ENCODE measurements at places on chromosomes 16 and 17.

DNA sequence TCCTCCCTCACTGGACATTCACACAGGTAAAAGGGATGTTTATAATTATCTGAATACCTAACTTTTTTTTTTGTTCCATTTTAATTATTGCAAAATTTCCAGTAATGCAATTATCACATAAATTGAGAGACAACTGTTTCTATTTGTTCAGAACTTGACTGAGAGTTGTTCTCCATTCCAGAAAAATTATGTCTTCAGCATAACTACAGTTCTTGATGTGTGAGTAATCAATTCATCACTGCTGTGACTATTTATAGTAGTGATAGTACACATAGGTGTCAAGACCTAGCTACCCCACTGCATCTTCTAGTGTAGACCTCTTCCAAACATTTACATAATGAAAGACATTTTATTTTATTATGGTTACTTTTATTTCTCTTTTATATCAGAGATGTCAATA lies 5.8 kb upstream of the TNRC6A start:
- DNase-seq = no peak

DNA sequence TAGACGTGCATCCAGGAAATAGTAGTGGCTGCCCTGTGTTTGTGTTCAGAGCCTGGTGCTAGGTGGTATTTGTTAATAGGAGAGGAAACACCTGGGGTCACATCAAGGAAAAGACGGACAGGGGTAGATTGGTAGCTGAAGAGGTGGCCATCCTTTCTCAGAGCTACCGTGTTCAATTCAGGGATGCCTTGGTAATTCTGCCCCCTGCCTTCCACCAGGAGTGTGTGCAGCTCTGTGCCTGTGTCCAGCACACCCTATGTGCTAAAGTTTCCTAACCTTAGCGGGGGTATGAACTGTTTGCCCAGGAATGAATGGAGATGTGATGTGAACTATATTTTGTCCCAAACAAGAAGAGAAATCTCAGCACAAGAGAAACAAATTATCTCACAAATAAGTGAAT lies 174.1 kb upstream of the MPHOSPH6 start:
- peak; percentile 55 for DNase-seq

- DNase-seq = no peak
Observed at GRCh38 chr17:77846531-77847085, 111.9 kb upstream of the TNRC6C start.

DNA sequence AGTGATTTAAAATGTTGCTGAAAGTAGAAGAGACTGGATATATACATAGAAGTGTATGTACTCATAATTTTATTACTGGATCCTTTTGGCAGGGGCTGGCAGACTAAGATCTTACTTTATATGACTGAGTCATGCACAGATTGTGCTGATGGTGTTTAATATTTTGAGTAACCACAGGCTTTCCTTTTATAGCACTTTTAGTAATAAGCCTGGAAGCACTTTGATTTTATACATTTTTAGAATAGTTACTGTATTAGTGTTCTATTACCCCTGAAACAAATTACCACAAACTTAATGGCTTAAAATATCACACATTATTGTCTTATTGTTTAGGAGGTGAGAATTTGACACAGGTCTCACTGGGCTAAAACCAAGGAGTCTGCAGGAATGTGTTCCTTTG lies 113.4 kb upstream of the CDH8 start:
- DNase-seq = no peak

- peak; percentile 82 for DNase-seq
Observed at GRCh38 chr16:3058139-3059030, 7.1 kb upstream of the IL32 start.

- peak; percentile 97 for DNase-seq
Observed at GRCh38 chr17:39461113-39461925, at the start of gene CDK12. Gene CDK12, plus strand, starts transcription at chr17:39461486. Its CDS starts 586 bp downstream, at chr17:39462072.

- DNase-seq = peak; percentile 28
Observed at GRCh38 chr17:63774969-63775265, 947 bp downstream of the DDX42 start.

- no peak for DNase-seq
Observed at GRCh38 chr16:81482329-81483063, 37.9 kb downstream of the CMIP start.

- DNase-seq = no peak
Observed at GRCh38 chr17:81126281-81127132, 38.8 kb upstream of the PVALEF start.

DNA sequence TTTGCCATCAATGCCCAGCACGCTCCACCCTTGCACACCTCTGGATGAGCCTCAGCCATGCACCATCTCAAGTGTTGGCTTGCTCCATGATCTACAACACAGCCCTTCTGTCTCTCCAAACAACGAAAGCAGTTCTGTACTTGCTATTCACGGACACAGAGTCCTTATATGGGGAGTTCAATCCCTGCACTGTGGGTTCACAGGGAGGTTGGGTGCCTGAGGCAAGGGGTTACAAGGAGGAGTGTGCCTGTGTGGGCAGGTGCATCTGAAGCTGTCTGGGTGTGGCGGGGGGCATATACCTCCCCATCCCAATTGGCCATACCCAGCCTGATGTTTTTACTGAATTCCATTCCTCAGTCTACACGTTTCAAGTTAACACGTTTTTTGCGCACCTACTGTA lies 5.6 kb downstream of the RUNDC3A start:
- DNase-seq = no peak

- DNase-seq = no peak
Observed at GRCh38 chr16:83901101-83901500, 2.2 kb downstream of the MLYCD start.

GRCh38 chr17:72173499-72174116 lies 52.8 kb downstream of the SOX9 start:
- peak; percentile 72 for DNase-seq

DNA sequence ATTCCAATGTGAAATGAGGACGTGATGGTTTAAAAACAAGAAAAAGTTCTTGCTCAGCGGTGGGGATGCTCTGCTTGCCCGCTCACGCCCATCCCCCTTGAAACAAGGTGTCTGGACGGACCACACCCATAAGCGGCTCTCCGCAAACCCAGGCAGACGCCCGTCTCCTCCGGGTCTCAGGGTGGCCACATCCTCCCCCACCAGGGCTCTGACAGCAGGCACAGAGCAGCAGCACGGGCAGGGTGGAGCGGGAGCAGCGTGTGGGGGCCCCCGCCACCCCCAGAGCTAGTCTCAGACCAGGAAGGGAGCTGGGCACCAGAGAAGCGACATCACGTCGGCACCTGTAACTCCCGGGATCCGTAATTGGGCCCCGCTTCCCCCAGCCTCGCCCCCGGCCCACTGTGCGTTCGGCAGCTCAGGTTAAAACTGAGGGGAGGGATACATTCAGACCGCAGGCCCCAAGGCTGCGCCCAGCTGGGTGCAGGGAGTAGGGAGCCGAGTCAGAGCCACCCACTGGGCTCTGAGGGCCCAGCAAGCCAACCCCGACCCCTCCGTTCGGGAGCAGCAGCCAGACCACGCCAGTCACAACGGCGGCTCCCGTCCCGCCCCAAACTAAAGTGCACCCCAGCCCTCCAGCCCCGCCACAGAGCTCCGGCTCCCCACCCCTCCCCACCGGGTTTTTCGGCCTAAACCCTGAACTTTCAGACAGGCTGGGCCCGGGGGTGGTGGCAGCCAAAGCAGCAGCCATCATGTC lies 22.0 kb downstream of the CLUH start:
- DNase-seq = no peak

DNA sequence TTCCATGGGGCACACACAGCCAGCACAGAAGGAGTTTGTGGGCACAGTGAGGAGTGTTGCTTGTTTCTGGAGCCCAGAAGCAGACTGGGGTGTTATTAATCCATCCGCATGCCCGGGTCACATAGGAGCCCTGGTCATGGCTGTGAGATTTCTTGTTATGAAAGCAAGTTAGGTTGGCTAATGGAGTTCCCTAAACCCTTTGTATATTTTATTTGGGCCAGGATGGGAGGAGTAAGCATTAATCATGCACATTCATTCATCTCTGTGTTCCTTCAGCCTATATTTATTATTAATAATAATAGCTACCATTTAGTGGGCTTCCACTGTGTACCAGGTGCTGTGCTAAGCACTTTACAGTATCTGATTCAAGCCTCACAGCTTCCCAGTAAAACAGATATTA lies 200.6 kb upstream of the CDH5 start:
- no peak for DNase-seq

- no peak for DNase-seq
Observed at GRCh38 chr16:15757630-15758251, 99.1 kb downstream of the MYH11 start.

DNA sequence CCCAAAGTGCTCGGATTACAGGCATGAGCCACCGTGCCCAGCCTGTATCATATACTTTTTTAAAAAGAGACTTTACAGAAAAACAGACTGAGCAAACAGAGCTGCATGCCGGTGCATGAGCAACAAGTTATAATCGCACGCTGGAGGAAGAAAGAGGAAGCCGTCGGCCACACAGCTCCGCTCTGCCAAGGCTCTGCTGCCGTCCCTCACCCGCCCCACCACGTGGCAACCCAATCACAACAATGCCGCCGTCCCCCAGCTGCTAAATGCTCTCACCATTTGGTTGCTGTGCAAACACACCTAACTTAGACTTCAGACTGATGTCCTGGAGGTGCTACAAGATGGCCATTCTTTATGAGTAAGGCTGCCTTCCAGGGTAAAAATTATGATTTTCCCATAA lies 83.5 kb downstream of the ADCY9 start:
- peak; percentile 72 for DNase-seq

- peak; percentile 27 for DNase-seq
Observed at GRCh38 chr17:77602062-77602746, 356.3 kb upstream of the TNRC6C start.

GRCh38 chr17:55437159-55437605 lies 15.5 kb upstream of the MMD start:
- no peak for DNase-seq

DNA sequence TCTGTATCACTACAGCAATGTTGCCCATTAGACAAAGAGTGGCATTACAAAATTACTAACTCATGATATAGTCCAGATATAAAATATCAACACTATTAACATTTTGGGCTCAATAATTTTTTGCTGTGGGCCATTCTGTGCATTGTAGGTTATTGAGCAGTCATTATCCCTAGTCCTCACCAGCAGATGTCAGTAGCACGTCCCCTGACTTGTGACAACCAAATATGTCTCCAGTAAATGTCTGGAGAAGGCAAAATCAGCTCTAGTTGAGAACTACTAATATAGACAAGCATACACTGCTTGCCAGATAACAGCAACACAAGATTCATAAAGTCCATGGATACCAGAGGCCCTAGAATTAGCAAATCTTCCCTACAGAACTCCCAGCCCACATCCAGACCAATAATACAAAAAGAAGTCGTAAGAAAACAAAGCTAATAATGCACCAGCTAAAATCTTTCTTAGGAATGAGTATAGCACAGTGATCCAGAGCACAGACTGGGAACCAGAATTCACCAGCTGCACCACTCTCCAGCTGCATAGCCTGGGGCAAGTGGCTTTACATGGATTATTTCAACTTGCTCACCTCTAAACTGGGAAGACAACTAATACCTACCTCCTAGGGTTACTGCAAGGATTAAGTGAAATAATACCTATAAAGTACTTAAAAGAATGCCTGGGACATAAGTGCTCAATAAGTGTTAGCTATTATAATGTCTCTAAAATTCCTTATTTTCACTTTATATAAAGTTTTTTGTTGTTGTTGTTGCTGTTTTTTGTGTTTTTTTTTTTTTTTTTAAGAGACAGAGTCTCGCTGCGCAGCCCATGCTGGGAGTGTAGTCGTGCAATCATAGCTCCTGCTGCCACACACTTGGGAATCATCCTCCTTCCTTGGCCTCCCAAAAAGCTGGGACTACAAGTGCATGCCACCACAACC lies 23.7 kb downstream of the HELZ start:
- DNase-seq = no peak

- DNase-seq = no peak
Observed at GRCh38 chr16:47861999-47862398, 293.8 kb downstream of the ABCC12 start.

GRCh38 chr17:69433093-69433492 lies 18.6 kb downstream of the MAP2K6 start:
- DNase-seq = no peak

DNA sequence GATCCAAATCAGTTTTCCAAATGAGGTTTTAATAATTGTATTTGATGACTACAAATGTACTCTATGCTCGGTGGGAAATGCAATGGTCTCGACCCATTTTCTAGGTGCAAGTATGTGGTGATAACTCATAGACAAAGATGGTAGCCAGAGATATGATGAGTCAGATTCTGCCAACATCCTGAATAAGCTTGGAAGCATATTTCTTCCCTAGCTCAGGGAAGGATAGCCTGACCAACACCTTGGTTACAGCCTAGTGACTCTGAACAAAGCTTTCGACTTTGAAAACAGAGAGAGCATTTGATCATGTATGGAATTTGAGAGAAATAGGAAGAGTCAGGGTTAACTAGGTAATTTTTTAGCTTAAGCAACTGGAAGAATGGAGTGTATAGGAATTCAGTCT lies 128.3 kb upstream of the MYOCD start:
- DNase-seq = no peak

DNA sequence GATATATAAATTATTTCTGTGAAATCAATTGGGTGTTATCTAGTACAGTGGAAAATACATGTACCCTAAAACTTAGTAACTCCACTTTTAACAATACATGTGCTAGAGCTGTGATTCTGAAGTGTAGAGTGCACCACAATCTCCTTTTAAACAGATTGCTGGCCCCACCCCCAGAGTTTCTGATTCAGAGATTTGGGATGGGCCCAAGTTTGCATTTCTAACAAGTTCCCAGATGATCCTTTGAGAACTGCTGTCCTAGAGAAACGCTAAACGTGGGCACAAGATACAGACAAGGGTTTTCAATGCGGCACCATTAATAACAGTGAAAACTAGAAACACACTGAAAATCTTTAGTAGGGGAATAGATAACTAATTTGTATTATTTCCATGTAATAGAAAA lies 49.2 kb downstream of the NXPH3 start:
- DNase-seq = no peak

- peak; percentile 65 for DNase-seq
Observed at GRCh38 chr17:2863204-2863603, 67.0 kb downstream of the RAP1GAP2 start.

DNA sequence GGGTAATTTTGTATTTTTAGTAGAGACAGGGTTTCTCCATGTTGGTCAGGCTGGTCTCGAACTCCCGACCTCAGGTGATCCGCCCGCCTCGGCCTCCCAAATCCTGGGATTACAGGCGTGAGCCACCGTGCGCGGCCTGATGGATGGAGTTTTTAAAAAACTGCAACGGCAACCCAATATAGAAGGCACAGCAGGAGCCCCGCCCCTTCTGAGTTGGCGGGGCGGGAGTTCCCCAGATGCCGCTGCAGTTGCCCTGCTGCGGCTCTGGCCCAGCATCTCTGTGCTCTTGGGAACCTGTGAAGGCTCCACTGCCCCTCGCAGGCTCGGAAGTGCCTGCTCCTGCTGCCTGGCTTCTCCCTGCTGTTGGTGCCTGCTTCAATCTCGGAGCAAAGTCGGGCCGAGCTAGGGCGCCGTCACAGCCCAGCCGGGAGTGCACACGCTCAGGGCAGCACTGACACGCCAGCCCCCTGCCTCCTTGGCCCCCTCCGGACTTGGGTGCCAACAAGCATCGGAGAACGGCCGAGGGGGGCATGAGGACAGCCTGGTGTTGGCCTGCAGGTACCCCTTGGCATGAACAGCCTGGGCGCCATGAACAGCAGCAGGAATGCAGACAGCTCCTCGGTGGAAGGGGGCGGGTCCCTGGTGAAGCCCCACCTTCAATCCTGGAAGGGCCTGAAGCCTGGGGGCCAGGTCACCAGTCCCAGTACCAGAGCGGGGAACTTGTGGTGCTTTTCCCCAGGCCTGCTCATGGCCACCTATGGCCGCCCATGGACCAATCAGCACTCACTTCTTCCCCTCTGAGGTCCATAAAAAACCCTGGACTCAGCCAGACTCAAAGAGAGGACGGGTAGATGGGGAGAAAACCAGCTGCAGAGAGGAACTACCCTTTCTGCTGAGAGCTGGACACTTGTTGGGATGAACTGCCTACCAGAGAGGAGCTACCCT lies 2.3 kb upstream of the NT5M start:
- DNase-seq = peak; percentile 55

GRCh38 chr17:58605986-58606385 lies 85.9 kb downstream of the TEX14 start:
- DNase-seq = no peak

Measured in stomach (tissue), 19 donors.